ENCODE measurements at places on chromosomes 11 and 22.

DNA sequence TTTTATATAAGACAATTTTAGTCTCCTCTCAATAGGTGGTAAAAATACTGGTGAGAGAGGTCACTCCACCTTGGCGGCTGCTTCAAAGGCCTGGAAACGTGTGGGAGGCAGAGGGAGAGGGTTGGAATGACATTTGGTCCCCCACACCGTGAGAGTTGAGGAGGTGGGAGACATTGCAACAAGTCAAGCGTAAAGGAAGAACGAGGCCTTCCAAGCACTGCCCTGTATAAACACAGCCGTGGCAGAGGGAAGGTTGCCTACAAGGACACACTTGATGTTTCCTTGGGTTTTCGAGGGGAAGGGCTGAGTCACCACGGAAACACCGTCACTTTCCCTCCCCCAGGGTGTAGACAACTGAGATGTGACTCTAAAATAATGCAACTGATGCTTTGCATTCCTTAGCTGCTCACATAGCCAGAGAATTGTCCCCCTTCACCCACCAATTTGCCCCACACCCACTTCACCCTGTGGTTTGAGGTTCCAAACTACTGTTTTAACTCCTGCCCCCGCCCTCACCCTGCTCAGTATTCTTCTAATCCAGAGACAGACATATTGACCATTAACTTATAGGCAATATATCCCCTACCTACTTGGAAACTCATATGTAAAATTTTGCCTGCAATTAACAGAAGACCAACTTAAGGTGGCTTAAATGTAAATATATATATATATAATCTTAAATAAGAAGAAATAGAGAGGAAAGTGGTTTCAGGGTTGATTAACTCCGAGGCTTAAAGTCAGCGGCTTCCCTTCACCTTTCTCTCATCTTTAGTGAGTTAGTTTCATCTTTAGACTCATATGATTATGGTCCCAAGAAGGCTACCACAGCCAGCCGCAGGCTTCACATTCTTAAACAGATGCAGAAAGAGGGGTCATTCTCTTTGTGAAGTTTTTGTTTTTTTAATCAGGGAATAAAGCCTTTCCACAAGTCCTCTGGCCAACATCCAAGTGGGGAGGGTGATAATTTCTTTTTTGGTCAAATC lies 54.1 kb upstream of the BDNF start:
- no peak for DNase-seq

DNA sequence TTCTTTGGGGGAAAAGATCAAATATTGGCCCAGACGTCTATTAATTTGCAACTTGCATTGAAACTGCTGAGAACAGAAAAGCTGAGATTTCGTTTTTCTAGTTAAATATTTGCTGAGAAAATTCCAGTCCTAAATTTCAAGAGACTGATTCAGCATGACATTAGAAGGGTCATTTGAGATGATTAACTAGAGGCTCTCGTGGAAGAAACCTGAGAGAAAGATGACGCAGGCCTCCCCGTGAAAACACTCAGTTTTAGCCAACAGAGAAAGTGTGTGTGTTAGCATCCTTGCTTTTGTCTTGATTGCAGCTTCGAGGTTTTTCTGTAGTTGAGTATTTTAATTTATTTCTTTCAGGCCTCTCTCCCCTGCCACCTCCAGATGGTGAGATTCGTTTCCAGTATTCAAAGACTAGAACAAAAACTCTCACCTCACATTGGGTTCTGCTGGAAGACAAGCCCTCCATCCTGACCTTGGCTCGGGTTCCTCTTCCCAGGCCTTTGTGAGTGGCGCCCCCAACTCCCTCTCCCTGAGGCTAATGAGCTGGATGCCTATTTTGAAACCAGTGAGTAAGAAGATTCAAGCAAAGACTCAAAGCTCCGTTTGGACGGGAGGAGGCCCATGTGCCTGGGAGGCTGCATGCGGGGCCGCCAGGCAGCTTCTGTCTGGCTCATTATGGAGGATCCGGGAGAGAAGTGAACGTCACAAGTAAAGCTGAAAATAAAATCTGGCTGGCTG lies 52.4 kb downstream of the CELSR1 start:
- no peak for DNase-seq

GRCh38 chr11:87219266-87219665 lies 181.5 kb downstream of the TMEM135 start:
- no peak for DNase-seq

DNA sequence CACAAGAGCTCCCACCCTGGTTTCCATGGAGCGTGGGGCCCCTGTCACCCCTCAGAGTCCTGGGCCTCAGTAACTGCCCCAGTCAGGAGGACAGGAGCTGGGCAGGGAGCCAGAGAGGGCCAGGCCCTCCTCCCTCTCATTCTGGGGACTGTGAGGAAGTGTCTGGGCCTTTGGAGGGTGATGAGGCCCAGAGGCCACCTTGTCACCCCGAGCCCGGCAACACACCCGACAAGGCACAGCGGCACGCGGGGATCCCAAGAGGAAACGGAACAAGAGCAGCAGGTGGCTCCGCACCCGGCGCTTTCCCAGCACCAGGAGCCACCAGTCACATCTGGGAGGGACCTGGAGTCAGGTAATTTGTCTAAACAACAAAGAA lies 72.1 kb downstream of the CELSR1 start:
- DNase-seq, result no peak
